ENCODE measurements at places on chromosomes 12 and 14.
A peak's percentile ranks its signal among the peaks of the same experiment; 100 is the strongest.

- no peak for DNase-seq
Measured at GRCh38 chr12:115203701-115204100, 519.7 kb upstream of the TBX3 start.

DNA sequence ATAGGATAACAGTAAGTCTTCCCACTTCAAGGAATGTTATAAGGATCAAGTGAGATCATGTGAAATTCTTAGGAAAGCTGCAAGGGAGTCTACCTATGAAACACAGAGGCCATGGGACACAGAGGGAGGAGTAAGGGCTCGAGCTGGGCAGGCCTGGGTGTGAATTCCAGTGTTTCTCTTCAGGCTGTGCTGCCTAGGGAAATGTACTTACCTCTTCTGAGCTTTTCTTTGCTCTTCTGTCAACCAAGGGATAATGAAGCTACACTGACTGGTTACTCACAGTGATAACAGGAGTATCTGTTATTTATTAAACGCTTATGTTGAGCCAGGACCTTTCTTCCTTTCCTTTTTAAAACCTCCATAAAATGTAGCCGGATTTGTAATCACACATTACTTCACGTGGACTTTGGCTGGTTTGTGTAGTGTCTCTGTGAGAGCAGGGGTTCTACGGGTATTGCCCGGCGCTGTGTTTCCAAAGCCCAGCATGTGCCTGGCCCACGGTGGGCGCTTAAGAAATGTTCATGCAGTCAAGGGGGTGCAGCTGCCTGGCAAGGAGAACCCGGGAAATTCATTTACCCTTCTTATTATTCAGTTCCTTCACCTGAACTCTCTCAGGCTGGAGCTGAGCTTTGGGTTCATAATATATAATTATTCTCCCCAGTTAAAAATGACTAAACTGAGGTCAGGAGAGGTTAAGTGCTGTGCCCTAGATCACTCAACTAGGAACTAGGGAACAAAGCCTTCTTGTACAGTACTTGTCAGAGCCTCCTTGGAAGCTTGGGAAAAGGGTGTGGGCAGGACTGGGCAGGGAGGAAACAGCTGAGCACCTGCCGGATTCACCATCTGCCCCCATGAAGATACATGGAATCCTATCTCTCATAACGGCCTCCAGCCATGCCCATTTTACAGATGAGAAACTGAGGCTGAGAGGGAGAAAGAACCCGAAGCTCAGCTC, 214.2 kb downstream of the CACNA1C start:
- DNase-seq = no peak

- no peak for DNase-seq
Measured at GRCh38 chr14:92264195-92264594, 58.8 kb upstream of the SLC24A4 start.

DNA sequence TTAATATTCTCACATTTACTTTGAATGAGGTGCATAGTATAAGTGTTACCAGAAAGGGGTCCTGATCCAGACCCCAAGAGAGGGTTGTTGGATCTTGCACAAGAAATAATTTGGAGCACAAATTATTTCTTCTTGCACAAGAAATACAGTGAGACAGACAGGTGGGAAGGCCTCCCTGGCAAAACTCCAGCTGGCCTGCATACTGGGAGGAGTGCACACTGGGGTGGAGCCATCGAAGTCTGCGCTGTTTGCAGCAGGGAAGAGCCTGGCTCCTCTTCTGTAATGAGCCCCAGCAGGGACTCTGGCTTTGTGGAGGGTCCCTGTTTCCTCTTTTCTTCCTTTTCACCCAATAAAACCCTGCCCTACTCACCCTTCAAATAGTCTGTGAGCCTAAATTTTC, 141.6 kb downstream of the GLT1D1 start:
- DNase-seq = no peak

DNA sequence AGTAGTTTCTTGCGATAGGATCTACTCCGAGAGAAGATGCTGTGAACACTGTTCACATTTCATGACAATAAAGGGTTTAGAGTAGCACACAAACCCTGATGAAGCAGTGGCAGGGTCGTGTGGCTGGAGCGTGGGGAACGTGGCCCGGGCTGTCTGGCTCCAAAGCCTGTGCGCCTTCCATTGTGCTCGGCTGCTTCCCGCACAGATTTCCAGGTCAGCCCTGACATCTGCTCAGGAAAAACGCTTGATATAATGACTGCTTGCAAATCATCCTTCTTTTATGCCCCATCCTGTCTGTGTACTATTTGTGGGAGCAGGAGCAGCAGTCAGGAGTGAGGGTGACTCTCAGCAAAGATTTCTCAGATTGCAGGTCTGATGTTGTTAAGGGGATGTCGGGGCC, 78.6 kb downstream of the EML1 start:
- DNase-seq = no peak

GRCh38 chr12:87015352-87015751, 759.2 kb upstream of the MGAT4C start:
- no peak for DNase-seq

DNA sequence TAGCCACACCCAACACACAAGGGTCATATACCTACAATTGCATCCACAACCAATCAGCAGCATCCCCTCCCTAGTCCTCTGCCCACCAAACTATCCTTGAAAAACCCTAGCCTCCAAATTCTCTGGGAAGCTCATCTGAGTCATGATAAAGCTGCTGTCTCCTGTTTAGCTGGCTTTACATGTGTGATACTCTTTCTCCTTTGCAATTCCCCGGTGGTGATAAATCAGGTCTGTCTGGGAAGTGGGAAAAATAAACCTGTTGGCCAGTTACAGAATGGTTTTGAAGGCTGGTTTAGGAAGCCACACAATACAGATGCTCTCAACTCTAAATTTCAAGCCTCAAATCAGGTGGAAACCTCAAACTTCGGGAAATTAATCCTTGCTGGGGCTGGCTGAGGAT, 41.9 kb downstream of the TMEM132D start:
- DNase-seq = no peak

DNA sequence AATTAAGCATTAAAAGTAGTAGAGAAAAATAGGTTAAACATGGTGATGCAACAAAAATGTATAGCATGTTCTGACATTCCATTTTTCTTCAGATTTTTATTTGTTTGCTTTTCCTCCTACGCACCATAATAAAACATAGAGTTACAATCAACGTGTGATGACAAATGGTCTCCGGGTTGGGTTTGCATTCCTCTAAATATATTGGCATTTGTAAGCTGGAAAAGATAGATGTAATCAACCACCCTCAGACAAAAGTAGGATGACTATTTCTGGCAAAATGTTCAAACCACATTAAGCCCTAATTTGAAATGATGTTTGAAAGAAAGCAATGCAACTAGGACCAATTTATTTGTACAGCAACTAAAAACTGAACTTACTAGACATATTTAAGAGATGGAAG, 58.4 kb downstream of the SLC25A21 start:
- DNase-seq = no peak

DNA sequence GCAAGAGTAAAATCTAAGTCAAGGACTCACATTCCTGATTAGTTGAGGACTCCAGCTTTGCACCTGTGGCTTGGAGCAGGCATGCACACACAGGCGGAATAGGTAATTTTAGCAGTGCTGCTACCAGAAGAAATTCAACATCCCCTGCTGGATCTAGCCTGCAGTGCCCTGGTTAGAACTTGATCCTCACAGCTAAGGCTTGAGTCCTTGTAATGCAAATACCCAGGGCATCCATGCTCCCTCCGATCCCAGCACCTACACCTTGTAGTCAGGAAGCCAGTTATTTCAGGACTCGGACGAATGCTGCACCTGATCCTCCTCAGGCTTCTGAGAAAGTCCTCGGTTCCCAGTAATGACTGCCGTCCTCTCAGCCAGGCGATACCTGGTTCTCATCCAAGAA, 309.0 kb upstream of the AMIGO2 start:
- DNase-seq = peak; percentile 52

- DNase-seq = no peak
Measured at GRCh38 chr12:108360487-108360886, 21.4 kb upstream of the CMKLR1 start.

GRCh38 chr14:103879570-103880347, 32.4 kb upstream of the PPP1R13B start:
- DNase-seq = peak; percentile 69

DNA sequence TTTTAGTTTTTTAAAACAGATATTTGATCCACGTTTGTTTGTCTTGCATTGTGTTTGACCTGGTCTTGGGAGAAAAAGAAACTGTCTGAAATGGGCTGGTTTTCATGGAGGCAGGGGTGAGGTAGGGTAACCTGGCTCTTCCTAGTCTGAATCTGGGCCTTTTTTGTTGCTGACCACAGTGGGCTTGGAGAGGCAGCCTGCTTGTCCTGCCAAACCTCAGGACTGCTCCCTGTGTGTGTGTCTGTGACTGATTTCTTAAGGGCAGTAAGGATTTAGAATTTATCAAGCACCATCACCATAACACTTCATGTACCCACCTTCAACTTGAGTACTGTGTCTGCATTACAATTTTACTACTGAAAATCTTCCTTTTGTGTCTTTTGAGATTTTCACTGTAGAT, 28.5 kb downstream of the DAAM1 start:
- DNase-seq = no peak

- DNase-seq = no peak
Measured at GRCh38 chr12:7123806-7124522, 4.7 kb downstream of the RBP5 start.

- DNase-seq = no peak
Measured at GRCh38 chr14:51744372-51745130, 92.8 kb downstream of the FRMD6 start.

GRCh38 chr14:38042322-38042721, 165.4 kb upstream of the SSTR1 start:
- DNase-seq = no peak

DNA sequence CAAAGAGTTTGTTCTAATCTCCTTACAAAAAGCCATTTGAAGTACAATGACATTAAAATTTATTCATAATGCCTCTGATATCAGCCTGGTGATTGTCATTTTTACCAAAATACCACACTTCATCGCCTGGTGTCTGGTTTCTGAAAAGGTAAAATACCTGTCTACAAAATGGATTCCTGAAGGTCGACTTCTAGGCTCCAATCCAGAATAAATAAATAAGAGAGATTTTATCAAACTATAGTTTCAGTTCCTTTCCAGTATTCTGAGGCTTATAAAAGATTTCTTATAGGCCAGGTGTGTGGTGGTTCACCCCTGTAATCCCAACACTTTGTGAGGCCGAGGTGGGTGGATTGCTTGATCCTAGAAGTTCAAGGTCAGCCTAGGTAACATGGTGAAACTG, 340.7 kb downstream of the SLC16A7 start:
- DNase-seq = no peak

- peak; percentile 68 for DNase-seq
Measured at GRCh38 chr12:124130691-124131591, 157.9 kb downstream of the ZNF664 start.

DNA sequence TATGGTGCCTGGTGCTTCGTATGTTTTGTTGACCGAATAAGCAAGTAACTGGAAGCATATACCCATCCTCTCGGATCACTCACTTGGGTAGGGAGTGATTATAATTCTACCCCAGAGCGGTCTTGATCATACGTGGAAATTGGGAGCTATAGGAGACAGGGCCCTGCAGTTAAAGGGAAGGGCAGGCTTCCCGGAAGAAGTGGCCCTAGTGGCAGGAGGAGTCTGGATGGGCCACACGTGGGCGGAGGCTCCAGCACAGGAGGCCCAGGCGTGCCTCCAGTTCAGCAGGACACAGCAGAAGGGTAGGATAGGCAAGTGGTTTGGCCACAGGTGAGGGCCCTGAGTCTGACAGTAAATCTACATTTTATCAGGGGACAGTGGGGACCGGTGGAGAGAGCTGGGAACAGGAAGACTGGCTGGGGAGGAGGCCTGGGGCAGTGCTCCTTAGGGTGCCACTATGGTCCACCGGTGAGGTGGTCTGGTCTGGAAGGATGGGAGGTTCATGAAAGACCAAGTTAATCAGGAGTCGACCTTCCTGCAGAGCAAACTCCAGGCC, 23.5 kb upstream of the YY1 start:
- DNase-seq = no peak

DNA sequence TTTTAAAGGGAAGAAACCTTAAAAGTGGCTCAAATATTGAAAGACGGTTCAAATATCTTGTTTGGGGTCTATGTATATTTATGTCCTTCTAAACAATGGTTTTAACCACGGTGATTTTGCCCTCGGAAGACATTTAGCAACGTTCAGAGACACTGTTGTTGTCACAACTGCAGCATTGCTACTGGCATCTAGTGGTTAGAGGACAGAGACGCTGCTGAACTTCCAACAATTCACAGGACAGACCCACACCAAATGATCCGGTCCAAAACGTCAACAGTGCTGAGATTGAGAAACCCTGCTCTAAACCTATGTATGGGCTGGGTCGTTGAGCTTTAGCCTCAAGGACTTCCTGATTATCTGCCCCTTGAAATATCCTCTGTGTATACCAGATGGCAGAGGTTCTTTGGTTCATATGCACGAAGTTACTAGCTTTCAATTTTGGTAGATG, 1.7 kb downstream of the ANGEL1 start:
- DNase-seq = no peak

DNA sequence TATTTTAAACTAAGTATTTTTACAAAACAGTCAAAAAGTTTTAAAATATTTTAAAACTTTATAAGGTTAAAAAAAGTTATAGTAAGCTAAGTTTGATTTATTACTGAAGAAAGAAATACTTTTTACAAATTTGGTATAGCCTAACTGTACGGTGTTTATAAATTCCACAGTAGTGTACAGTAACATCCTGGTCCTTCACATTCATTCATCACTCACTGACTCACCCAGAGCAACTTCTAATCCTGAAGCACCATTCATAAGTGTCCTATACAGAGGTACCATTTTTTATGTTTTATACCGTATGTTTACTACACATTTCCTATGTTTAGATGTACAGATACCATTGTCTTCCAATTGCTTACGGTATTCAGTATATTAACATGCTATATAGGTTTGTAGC, 170.0 kb downstream of the KLHL28 start:
- no peak for DNase-seq

DNA sequence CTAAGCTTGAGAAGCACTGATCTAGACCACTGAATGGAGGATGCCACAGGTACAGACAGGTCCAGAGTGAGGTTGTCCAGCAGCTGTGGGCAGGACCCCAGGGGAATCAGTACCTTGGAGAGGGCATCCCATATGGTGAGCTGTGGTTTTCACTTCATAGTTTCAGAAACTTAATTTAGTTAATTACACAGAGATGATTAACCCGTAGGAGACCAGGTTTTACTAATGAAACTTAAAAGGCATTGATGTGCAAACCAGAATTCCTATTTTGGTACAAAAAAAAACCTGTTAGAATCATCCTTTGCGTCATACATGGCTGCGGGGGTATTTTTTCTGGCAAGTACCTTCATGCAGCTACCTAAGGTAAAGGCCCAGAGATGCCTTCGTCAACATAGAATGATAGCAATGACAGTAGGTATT, 159.3 kb downstream of the DACT1 start:
- no peak for DNase-seq

GRCh38 chr12:48861111-48861510, 4.6 kb downstream of the RND1 start:
- no peak for DNase-seq
